Neuronal stem cell (in vitro differentiated cells): ENCODE measurements at places on chromosomes 3 and 15.

GRCh38 chr3:60652829-60653228 lies 598.4 kb downstream of the FHIT start:
- DNase-seq: no peak

GRCh38 chr3:49675912-49676311 lies 1.8 kb downstream of the APEH start:
- no peak for DNase-seq

- peak; percentile 27 for DNase-seq
These were observed 448 bp downstream of the SLC12A8 start for GRCh38 chr3:125212091-125212508.

GRCh38 chr3:84637272-84637671 lies 321.5 kb upstream of the CADM2 start:
- no peak for DNase-seq

DNA sequence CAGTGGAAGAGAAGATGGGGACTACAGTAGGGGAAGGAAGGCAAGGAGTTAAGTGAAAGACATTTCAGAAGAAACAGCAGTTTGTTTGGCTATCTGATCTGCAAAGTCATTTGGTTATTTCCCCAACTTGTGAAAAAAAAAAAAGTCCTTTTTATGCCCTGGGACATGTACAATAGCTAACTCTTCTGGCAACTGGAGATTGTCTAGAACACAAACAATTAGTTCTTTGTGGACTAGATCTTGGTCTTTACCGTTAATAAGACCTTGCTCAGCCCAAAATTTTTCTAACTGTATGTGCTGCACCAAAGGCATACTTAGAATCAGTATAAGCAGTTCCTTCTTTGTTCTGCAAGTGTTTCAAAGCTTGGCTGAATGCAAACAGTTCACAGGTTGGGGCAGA lies 103.5 kb upstream of the NECTIN3 start:
- no peak for DNase-seq

DNA sequence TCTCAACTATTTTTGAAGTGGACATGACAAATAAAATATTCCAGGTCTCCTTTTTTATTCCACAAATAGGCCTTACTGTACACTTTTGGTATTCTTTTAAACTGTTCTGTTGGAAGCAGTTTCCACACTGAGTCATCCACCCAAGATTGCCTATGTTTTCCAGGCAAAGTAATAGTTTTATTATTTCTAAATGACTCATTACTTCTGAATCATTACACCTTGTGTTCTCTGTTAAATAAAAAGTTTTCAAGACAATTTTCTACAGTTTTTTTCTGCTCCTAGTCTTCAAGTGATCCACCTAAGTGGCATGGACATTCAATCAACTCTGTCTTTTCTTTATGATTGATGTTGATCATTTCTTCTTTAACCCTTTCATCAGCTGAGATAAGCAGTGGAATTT lies 26.5 kb downstream of the PPP2R3A start:
- no peak for DNase-seq

- DNase-seq: no peak
These were observed 138.8 kb downstream of the SV2B start for GRCh38 chr15:91238644-91239425.

GRCh38 chr3:131491775-131492174 lies 11.0 kb downstream of the MRPL3 start:
- DNase-seq: no peak

DNA sequence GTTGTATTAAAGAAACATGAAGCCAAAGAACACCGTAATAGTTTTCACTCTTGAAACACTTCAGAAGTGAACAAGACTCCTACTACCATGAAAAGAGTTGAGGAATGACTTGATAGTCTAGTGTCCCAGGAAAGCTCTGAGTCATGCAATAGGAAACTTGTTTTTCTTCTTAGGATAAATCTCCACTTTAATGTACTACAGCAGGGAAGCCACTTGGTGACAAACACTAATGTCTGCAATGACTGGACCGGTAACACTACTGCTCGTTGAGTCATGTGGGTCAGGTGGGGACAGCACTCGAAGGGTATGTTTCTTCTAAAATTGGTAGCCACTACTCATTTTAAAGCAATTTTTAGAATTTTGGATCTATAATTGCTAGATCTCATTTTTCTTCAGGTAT lies 291.7 kb upstream of the CNTN3 start:
- no peak for DNase-seq

- DNase-seq: no peak
These were observed 29.4 kb downstream of the PGPEP1L start for GRCh38 chr15:98978153-98978552.

- DNase-seq: peak; percentile 9
These were observed 97.2 kb downstream of the CLDN1 start for GRCh38 chr3:190224863-190225692.

DNA sequence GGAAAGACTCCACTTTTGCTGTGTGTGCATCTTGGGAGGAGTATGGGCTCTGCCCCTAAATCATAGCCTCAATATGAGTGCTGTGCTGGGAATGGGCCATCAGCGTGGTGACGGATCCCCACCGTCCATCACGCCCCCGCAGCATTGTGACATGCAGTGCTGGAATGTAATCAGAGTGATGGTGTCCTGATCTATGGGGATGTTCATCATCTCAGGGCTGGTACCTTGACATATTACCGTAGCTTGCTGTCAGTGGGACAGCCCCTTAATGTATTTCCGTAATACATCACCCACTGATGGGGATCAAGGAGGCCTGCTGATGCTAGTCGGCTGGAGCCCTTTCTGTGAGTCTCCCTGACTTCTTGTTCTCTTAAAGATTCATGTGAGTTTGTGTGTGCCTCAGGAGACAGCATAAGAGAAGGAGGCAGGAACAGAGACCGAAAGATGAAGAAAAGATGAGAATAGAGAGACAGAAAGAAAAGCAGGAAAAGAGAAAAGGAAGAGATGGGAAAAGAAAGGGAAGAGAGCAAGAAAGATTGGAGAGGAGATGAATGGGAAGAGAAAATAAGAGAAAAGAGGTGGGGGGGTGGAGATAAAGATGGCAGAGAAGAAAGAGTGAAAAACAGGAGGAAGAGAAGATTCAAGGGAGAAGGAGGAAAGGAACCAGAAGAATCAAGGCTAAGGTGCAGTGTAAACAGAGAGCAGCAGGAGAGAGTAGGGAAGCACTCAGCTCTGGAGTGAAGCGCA lies 183.7 kb downstream of the RPLP1 start:
- DNase-seq: no peak

DNA sequence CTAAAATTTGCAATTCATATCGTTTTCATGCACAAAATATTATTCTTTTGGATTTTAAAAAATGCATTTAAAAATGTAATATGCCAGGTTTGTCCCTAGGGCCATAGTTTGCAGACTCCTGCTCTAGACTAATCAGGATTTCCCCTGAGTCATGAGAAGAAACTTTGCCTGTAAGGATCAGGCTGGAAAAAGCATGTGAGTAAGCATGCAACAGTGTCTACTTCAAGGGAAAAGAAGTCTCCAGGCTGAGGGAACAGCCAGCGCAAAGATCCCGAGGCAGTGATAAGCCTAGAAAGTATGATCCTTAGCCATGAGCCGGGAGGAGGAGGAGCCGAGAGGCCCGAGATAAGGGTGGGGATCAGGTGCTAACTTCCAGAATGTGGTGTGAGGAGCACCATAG lies 382.8 kb upstream of the CFAP20DC start:
- no peak for DNase-seq

GRCh38 chr15:100693451-100693850 lies 91.1 kb downstream of the ASB7 start:
- DNase-seq: no peak

GRCh38 chr3:77142578-77142977 lies 102.7 kb downstream of the ROBO2 start:
- no peak for DNase-seq

DNA sequence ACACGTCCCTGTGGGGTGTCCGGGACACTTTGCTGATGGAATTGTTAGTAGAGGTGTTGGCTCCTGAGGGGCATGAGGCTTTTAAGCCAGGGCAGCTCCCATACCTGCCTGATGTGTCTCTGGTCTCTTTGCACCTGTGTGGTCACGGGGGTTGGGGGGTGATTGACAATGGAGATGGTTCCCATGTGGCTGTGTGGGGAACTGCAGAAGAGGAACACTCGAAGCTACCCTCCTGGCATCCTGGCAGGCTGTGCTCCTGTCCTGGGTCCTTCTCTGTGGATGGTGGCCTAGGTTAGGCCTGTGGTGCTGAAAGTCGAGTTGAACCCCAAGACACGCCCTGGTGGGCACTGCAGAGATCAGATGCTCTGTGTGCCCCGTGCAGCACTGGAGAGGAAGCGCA lies 73.4 kb downstream of the HMCES start:
- no peak for DNase-seq

DNA sequence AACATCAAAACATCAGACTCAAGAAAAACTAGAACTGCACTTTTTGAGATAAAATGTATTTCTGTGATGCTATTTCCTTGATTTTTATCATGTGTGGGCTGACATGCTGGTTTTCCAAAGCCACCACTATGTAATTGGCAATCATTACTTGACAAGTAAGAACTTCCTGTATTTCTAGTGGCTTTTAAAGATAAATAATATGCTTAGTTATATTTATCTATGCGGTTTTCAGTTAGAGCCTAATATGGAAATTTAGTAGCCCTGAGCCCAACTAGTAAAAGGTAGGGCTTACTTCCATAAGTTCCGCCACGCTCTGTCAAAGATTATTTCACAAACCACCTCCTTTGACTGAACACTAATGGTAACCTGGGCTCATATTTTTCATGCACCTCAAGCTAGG lies 91.6 kb downstream of the PPARG start:
- no peak for DNase-seq

GRCh38 chr3:13687517-13687943 lies 138.6 kb downstream of the FBLN2 start:
- DNase-seq: no peak

- DNase-seq: no peak
These were observed 80.2 kb downstream of the DLG1 start for GRCh38 chr3:197218210-197218609.

GRCh38 chr3:161558236-161558635 lies 61.6 kb downstream of the OTOL1 start:
- DNase-seq: no peak

DNA sequence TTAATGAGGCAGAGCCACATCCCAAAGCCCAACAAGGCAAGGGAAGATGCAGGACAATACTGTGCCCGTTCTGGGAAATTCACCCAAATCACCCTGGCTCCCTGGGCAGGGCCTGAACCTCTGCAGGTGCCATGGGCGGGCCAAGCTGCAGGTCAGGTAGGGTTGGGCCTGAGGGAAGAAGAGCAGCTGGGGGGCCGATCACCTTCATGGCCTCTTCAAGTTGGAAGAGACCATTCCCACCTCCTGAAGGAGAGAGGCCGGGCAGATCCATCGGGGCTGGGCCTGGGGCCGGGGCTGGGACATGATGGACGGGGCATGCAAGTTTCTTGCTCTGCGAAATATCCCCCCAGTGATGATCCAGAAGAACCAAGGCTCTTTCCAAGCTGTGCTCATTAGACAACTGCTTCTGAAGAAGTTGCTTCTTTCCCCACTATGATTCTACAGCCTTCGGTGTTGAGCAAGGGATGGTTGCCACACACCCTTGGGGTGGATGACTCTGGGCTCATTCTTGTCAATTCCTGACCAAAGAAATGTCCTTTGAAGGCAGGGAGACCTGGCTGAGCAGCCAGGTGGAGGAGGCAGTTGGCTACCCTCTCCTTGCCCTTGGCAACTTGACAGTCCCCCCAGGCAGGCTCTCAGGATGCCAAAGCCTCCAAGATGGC lies 38.2 kb downstream of the KLHL25 start:
- DNase-seq: no peak

GRCh38 chr3:112774293-112774926 lies 72.3 kb downstream of the CD200R1L start:
- DNase-seq: no peak

GRCh38 chr3:133393691-133394474 lies 6.0 kb upstream of the BFSP2 start:
- DNase-seq: no peak

- no peak for DNase-seq
These were observed 529 bp upstream of the DLEC1 start for GRCh38 chr3:38038447-38038911.

DNA sequence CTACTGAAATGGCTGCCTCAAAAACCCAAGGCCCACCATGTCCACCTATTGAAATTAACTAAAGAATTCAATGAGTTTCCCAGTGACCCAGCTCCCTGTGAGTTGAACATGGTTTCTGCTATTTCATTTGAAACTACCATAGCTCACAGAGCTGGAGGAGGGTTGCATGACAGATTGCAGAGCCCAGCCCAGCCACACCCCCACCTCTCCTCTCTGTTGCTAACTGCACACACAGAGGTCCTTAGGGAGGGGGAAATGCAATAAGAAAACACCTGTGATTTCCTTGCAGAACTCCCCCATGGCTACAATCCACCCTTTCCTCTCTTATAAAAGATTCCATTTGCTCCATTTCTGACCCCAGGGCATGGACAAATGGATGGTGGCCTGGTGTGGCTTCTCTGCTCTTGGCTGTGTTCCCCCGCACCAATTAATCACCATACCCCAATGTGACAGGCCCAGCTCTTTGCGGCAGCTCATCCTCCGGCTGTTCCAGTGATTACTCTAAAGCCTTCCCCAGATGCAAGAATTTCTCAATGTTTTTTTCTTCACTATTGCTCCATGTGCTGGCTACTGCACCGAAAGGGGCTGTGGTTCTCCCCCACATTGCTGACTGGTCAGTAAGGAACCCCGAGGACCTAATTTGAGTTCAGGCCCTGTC lies 208.4 kb upstream of the KBTBD8 start:
- no peak for DNase-seq

DNA sequence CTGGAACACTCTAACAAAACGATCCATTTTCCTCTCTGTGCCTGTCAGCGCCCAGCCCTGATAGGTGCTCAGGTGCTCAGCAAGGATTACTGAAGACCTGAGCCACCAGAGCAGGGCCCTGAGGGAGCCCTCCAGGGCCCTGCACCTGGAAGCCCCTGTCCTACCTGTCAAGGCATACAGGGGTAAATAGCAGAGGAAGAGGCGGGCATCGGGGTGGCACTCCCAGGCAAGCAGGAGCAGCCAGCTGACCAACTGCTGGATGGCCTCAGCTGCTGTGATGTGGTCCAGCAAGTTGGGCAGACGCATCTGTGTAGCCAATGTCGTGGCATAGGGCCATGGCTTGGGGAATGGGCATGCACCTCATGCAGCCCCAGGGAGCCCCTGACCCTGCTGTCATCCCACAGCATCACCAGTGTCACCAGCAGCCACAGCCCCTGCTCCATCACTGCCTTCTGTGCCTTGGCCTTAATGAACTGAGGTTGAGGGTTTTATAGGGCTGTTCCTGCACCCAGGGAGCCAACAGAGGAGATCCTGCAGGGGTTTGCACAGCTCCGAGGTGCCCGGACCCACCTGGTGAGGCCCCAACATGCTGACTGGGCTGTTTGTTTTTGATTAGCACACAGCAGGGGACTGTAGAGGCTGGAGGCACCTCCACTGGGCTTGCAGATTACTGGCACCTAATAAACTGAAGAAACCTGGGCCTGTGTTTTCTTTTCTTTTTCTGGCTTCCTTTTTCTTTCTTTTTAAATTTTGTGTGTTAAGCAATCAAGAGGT lies 7.9 kb upstream of the WDR6 start:
- DNase-seq: no peak

- DNase-seq: no peak
These were observed 178.5 kb downstream of the SMAD6 start for GRCh38 chr15:66880380-66881155.

- DNase-seq: no peak
These were observed 407.0 kb downstream of the GAP43 start for GRCh38 chr3:116030131-116030850.
